ENCODE measurements at places on chromosomes 12 and 14.

GRCh38 chr14:68687746-68688145 lies 105.1 kb downstream of the ZFP36L1 start:
- DNase-seq: no peak

DNA sequence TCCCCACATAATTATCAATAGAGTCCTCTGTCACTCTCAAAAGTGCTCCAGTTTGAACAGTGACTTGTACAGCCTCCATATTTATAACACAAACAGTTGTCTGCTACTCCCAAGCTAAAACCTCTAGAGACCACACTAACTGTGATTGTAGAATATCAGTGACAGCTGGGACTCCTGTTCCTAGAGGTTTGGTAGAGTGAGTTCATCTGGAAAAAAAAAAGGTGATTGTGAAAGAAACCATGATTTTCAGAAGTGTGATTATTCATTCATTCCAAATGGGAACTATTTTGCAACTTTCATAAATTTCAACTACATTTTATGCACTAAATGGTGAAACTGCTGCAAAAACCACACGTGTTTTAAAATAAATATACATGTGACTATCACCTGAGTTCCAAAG lies 128.0 kb upstream of the PLXNC1 start:
- no peak for DNase-seq

GRCh38 chr12:111981987-111982386 lies 31.0 kb downstream of the TMEM116 start:
- DNase-seq: no peak

DNA sequence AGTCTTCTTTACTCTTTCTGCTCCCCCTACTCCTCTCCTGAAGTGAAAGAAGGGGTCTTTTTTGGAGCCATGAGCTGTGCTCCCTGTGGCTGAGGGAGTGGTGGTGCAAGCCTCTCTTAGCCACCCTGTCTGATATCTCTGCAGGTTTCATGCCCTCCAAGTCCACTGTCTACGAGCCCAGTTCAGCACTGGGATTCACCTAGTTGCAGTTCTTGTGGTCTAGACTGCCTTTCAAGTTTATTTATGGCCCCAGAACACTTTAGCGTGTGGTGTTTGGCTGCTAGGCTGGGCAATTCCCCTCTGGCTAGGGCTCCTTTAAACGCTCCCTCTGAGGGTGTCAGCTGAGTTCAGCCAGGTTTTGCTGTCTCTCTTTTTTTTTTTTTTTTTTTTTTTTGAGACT lies 908.6 kb downstream of the TRHDE start:
- DNase-seq: no peak

All from DMS79 (cell line).